ENCODE measurements at places on chromosomes 12 and 14.
A peak's percentile ranks its signal among the peaks of the same experiment; 100 is the strongest.

DNA sequence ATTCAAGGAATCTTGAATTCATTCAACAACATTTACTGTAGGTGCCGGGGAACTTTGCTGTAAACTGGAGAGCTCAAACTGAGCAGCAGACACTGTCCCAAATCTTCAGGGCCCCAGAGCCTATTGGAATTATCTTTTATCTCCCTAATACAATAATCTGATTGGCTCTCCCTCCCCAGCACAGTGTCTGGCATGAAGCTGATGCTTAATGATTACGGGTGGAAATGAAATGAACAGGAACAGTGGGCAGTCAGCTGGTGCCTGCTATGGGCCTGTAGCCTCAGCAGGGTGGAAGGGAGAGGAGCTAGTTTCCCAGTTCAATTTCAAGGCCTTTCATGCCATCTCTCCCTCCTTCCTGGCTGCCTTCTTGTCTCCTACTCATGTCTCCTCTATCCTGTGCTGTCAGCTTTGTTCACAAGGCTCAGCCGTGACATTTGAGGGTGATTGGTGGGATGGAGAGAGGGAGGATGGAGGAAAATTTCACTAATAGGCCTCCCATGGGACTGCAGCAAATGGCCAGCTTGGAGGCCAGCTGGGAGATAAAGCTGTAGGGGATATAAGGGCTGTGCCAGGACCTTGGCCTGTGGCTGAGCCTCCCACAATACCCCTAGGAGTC is 4.3 kb upstream of the RAPGEF3 start:
- peak; percentile 75 for DNase-seq

GRCh38 chr12:114500775-114501473 is 95.0 kb upstream of the TBX5 start:
- DNase-seq: no peak

DNA sequence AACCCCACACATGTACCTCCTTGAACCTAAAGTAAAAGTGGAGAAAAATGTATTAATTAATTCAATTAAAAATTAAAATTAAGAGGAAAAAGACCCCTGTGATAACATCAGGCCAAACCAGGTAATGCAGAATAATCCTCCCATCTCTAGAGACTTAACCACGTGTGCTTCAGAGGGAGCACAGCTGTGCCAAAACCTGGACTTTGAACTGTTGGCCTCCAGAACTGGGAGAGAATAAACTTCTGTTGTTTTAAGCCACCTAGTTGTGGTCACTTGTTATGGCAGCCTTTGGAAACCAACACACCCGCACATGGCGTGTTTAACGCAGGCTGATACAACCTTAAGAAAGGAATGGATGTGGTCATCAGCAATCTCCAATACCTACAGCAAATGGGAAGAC is 23.8 kb downstream of the OAS2 start:
- no peak for DNase-seq

DNA sequence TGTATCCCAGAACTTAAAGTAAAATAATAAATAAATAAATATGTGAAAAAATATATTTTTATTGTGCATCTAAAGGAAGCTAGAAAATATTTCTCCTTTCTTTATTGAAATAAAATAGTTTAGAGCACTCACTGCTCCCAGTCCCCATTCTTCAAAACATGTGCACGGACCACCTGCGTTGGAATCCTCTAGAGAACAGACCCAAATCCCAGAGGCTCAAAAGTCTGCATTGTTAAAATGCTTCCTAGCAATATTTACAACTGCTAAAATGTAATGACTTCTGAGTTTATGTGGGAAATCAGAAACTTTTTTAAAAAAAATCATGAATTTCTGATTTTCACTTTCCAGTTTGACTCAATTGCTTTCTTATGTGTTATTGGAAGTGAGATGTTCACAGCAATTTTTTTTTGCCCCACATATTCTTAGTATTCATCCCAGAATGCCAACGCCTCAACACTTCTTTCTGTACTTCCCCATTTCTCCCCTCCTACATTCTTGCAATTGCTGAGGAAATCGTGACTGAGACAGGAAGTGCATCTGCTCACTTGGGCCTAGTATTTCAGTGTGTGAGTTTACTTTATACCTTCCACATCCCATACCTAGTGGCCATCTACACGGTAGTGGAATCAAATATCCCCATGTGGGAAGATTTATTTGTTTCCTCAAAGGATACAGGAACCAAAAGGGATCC is 116.0 kb upstream of the FLRT2 start:
- no peak for DNase-seq

DNA sequence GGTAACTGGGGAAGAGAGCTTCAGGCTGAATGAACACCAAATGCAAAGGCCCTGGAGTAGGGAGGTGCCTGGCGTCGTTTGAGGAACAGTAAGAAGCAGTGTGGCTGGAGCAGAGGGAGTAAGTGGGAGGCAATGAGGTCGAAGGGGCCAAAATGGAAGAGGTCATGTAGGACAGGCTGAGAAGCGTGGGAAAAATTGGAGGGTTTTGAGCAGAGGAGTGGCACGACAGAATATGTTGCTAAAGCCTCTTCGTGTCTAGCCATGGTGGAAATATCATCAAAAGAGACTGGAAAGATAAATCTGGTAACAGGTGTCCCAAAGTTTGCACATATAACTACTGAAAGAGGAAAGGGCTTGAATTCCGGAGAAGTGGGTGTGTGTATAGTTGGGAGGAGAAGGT is 1.9 kb downstream of the TRIM9 start:
- DNase-seq: no peak
